Activated effector memory CD4-positive, alpha-beta T cell treated with anti-CD3 and anti-CD28 coated beads, Interleukin-2, amount 50 U/mL, for 16 hours (primary cell): ENCODE measurements at places on chromosomes 2 and 18.

DNA sequence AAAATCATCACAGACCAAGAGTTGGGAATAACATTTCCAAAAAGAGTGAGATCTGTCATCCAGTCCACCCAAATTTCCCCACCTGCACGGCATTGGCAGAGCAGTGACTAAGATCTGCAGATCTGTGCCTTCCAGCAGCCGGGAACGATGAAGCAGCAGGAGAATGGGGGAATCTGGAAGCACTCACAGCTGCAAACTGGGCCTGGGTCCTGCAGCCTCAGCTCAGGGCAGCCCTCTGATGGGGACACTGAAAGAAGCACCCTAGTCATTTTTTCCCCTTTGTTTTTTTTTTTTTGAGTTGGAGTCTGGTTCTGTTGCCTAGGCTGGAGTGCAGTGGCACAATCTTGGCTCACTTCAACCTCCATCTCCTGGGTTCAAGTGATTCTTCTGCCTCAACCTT, 4.4 kb upstream of the SAG start:
- DNase-seq: no peak

- DNase-seq: no peak
Observed at GRCh38 chr2:45629971-45630370, 18.9 kb upstream of the SRBD1 start.

DNA sequence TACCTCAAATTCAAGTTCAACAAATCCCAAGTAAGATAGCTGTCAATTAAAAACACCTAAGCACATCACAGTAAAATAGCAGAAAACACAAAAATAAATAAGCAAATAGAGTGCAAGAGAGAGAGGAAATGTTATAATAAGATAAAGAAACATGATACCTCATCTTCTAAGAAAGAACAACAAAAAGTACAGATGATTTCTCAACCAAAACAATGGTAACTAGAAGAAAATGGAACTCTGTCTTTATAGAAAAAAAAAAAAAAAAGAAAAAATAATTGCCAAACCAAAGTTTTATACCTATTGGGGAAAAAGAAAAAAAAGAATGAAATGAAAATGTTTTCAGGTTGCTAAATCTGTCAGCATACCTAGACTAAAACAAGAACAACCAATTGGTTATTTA, 1253.5 kb upstream of the CDH2 start:
- no peak for DNase-seq

DNA sequence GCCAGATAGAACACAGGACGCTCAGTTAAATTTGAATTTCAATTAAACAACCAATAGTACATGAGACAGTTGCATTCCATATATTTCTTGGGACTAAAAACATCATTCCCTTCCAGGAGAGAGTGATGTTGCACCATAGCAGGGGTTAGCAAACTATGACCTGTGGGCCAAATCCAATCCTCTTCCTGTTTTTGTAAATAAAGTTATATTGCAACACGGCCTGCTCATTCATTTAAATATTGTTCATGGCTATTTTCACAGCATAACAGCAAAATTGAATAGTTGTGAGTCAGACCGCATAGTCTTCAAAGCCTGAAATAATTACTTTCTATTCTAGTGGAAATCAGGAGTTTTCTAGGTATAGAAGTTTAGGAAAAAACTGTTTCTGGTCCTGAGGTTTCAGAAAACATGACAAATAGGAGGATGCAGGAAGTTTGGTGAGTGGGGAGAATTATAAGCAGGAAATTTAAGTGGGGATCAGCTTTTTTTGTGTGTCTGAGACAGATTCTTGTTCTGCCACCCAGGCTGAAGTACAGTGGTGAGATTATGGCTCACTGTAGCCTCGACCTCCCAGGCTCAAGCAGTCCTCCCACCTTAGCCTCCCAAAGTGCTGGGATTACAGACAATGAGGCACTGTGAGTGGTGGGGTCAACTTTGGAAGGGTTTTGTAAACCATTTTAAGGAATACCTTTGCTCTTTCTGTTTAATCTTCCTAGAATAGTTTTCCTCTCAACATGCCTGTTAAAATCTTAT, 131.5 kb downstream of the SOCS6 start:
- no peak for DNase-seq

GRCh38 chr2:157748371-157749142, 119.9 kb upstream of the ACVR1C start:
- DNase-seq: no peak

DNA sequence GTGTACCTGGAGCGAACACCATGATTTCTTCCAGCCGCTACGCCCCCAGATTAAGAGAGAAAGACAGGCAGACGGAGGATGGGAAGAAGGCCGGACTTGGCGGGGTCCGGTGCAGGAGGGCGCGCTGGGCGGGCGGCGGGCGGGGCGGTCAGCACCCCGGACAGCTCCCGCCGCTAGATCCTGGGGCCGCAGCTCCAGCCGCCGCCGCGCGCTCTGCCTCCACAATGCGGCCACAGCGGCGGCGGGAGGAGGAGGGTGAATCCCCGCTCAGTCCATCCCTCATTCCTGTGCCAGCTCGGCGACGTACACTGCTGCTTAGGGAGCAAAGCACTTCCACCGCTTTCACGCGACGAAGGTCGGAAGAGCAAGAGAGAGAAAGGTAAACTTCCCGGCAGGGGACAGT, at the start of gene AKAIN1:
Gene AKAIN1, minus strand, starts transcription at position 226 of the 403 bp plus-strand sequence. Its CDS starts 204 bp downstream, at position 22.
- no peak for DNase-seq
